ENCODE measurements at places on chromosomes 2 and 18.

DNA sequence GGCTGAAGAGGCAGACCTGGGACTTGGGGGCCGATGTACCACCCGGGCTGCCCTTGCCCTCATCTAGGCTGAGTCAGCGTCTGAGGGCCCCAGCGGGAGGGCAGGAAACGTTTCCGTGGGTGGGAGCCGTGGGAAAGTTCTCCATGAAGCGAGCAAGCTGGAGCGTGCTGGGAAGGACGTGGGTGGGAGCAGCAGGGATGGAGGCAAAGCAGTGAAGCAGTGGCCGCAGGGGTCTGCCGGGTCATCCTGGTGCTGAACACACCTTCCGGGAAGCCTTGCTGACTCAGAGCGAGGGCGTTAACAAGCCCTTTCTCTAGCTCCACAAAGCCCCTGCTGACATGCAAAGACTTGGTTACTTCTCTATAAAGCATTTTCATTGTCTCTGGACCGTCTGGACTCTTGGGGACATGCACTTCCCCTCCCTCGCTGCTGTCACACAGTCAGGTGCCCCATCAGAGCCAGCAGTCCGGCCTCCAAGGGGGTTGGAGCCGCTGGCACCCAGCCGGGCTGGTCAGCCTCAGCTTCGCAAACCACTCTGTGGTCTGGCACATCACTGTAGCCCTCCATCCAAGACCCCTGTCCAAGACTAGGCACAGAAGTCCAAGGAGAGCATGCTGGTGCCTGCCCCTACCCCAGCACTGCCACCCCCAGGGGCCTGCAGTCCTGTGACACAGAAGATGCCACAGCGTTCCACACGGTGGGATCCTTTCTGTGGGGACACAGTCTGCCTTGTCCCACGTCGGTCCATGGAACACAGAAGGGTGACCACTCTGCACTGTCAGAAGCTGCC, 115.1 kb upstream of the GPC1 start:
- peak; percentile 52 for DNase-seq

DNA sequence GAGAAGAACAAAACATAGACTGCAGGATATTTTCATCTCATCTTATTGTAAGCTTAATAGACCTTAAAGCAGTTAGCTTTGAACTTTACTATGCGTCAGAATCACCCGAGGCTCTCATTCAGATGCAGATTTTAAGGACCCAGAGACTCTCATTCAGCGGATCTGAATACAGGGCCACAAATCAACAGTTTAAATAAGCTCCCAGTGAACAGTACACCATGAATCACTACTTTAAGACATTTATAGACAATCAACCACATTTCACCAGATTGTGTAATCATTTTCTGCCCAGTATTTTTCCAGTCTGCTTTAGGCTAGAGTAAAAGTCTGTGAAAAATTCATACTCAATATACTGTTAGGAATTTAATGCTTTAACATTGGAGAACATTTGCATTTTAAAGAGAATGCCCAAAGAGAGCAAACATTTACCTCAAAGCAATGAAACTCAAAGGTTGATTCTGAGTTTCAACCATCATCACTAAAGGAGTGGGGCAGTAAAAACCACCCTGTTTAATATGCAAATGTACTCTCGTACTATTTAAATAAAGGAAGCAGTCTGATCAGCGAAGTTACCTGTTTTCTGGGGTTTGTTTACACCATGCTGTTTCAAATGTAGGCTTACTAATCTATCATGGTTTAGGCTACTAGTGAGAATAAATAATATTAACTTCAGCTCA, 11.0 kb upstream of the ALPK2 start:
- no peak for DNase-seq

DNA sequence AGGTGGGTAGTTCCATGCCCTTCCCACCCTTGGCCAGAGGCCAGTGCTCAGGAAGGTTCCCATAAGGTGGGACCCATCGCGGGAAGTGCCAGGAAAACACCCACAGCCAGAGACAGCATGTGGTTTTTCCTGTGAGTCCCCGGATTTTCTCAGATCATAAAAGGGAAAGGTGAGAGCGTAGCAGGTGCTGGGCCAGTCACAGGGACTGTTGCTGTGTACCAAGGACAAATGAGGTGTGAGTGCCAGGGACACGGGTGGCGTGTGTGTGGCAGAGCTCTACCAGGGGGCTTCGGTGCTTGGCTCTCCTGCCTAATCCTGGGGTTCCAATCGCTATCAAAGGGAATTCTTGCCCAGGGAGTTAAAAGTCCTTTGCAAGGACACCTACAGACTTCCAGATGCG, 159.6 kb upstream of the SMAD2 start:
- DNase-seq, result no peak

DNA sequence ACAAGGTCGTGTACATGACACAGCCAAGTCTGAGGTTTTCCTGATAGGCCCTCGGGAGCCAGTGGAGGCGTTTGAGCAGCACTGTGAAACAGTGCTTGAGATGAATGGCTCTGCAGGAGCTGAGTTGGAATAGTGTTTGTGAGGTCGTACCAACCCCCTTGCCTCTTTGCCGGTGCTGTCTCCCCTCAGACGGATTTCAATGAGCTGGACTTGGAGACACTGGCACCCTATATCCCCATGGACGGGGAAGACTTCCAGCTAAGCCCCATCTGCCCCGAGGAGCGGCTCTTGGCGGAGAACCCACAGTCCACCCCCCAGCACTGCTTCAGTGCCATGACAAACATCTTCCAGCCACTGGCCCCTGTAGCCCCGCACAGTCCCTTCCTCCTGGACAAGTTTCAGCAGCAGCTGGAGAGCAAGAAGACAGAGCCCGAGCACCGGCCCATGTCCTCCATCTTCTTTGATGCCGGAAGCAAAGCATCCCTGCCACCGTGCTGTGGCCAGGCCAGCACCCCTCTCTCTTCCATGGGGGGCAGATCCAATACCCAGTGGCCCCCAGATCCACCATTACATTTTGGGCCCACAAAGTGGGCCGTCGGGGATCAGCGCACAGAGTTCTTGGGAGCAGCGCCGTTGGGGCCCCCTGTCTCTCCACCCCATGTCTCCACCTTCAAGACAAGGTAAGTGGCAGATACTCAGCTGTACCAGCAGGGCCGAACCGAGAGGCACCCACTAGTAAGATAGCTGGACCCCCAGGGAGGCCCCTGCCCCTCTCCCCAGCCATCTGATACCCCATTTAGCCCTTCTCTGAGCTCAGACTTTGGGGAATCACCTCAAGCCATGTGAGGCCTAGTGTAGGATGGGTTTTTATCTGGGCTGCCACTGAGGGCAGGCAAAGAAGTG, 83.1 kb downstream of the EPAS1 start:
- no peak for DNase-seq

DNA sequence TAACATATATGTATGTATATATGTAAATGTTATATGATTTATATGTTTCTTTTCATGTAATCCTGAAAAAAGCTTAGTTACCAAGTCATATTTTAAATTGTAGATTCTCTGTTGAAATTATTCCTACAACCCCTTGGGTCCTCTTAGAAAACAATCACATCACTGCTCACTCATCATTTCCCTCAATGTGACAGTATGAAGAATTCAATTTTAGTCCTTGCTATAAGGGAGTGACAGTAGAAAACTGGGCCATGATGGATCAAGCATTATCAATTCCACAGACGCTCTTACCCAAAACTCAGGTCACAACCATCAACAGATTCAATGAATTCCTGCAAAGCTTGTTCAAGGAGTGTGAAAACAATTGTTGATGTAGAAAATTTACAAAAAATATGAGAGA, 1389.5 kb upstream of the ACVR2A start:
- no peak for DNase-seq

GRCh38 chr2:239433777-239434403, 33.1 kb upstream of the HDAC4 start:
- no peak for DNase-seq

DNA sequence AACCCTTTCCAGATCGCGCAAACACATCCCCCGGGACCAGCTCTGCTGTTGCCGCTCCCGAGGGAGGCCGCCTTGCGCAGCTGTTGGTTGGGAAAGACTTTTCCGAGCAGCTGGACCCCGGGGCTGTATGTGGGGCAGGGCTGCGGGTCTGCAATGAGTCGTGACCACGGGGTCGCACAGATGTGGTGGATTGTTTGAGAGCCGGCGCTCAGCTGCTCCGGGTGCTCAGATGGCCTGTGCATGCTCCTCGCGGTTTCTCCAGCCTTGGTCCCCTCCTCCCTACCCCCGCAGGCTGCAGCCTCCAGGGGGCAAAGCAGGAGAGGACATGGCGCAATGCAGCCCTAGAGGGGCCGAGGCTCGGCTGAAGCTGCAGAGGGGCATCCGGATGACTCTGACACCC, 105.2 kb upstream of the OTOS start:
- no peak for DNase-seq

- DNase-seq, result no peak
Observed at GRCh38 chr2:229467783-229468182, 196.7 kb upstream of the PID1 start.

GRCh38 chr2:106065983-106066820, 127.9 kb downstream of the UXS1 start:
- no peak for DNase-seq

DNA sequence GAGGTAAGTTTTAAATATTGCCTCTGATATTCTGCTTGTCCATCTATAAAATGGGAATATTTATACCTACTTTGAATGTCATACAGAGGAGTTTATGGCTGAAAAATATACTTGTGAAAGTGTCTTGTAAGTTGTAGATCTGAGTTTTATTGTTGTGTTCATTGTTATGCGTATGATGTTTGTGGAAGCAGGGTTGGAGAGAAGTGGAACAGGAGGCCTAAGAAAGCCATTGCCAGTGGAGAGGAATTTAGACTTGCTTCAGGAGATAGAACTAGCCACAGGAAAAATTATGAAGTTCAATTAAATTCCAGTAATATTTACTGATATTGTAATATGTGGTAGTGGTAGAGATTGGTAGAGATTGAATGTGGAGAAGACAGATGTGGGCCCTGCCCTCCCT, 491.9 kb upstream of the FANCL start:
- DNase-seq, result no peak

GRCh38 chr18:35458677-35459441, 38.9 kb downstream of the INO80C start:
- DNase-seq, result peak; percentile 45

GRCh38 chr18:8610459-8610851, 1.2 kb downstream of the RAB12 start:
- DNase-seq, result no peak

- no peak for DNase-seq
Observed at GRCh38 chr2:20538308-20539132, 91.6 kb downstream of the RHOB start.

DNA sequence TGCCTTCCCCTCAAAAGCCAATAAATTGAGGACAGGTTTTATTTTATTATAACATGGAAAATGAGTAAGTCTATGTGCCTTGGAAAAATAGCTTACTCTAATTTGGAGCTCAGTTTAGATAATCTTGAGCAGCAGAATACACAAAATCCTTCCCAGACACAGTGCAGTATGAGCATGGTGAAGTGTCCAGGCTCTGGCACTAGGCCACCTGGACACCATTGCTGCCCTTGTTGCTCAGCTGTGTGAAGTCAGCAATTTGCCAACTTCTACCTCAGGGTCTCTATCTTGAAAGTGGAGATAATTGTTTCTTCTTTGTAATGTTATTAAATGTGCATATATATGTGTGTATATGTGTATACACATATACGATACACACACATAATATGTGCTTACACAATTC, 104.9 kb upstream of the CAVIN2 start:
- DNase-seq, result no peak

DNA sequence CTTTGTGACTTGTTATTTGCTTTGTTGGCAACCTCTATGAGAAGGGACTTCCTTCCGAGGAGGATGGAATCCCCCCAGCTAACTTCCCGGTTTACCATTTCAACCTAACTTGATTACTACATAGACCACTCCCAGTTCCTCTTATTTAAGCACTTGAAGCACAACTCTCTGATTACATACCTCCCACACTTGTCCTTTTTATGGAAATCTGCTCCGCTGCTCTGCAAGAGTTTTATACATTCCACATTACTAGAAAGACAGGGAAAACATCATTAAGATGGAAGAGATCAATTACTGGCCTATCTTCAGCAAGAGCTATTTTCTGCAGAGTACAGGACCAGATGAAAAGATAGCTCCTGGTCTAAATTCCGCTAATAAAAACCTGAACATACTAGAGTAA, 160.0 kb upstream of the PGAP1 start:
- no peak for DNase-seq

DNA sequence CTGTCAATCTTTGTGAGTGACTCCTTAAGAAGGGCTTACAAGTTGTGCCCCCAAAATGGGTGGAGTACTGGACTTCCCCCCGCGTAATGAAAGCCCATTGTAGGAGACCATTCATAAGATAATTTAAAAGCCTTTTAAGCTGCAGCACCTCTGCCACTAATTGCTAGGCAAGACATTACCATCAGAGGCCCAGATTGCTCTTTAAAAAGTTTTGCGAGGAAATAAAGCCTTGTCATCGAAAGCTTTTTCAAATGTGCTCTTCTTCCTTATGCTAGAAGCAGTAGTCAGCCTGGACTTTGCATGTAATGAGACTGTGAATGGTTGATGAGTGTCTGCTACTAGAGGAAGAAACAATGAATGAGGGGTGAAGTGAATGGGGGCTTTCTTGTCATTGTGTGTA, 345.3 kb upstream of the CDH2 start:
- DNase-seq, result no peak

- DNase-seq, result no peak
Observed at GRCh38 chr2:226631671-226632070, 167.9 kb downstream of the IRS1 start.

DNA sequence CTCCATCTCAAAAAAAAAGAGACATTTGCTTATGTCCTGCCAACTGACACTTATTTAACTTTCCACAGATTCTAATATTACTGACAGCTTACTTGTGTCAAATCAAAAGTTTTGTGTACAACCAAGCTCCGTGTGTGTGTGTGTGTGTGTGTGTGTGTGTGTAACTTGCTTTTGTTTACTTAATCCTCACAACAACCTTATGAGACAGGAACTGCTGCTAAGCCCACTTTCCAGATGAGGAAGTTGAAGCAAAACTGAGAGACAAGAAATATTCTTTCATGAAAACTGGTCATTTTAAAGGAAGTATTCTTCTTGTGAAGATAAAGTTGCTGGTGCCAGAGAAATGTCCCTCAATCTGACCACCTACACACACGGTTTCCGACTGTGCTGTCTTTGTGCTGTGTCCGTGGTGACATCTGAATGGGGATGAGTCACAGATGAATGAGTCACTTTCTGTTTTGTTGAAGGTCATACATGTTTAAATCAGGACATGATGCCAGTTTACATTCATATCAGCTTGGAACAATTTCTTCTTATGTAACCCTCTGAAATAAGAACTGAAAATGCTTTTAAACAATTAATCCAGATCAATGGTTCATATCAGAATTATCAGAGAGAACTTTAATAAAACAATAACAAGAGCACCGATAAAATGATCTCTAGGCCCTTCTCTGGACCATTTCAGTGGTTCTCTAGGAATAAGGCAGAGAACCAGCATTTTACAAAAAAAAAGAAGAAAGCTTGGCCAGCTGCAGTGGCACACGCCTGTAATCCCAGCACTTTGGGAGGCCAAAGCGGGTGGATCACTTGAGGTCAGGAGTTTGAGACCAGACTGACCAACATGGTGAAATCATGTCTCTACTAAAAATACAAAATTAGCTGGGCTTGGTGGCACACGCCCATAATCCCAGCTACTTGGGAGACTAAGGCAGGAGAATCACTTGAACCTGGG, 95.5 kb downstream of the THNSL2 start:
- DNase-seq, result no peak
